ENCODE measurements at places on chromosomes 5 and 9.

- H3K4me1 ChIP-seq = no peaks in the 10 kb centered on the region
- no peak overlapping the region for H3K27ac ChIP-seq
- peaks cover 26% of the 10 kb centered on the region for H3K27me3 ChIP-seq
- H3K36me3 ChIP-seq = no peaks in the 10 kb centered on the region
Observed at GRCh38 chr5:1436036-1436435, 9.2 kb downstream of the SLC6A3 start.

- H3K27ac ChIP-seq = no peak overlapping the region
- no peak overlapping the region for H3K4me3 ChIP-seq
- no peak for DNase-seq
- peaks cover 7% of the 10 kb centered on the region for H3K36me3 ChIP-seq
- no peaks in the 10 kb centered on the region for H3K27me3 ChIP-seq
Observed at GRCh38 chr9:137504432-137504777, 45.3 kb upstream of the NSMF start.

DNA sequence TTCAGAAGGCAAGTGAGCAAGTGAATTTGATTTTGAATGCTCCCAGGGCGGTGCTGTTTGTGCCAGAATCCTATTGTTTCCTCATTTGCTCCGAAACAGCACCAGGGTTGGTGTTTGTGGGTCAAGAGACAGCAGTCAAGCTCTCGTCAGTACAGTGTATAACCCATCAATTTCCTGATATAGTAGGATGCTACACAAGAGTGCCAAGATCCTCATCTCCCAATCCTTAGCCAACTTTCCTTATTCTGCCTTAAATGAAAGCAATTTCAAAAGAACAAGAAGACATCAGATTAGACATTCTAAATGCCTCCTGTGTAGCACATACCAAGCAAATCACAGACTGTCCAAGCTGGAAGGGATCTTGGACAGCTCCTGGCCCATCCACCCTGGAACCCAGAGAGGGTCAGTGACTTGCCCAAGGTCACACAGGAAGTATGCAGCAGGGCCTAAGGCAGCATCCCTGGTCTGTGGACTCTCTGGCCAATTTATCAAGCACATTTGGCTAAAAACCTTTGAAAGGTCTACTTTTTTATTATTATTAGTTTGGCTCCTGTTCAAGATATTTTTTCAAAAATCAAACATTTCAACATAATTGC is 4.5 kb downstream of the WHRN start:
- H3K27me3 ChIP-seq = no peaks in the 10 kb centered on the region
- H3K36me3 ChIP-seq = no peaks in the 10 kb centered on the region
- no peak overlapping the region for H3K27ac ChIP-seq
- DNase-seq = no peak
- H3K4me1 ChIP-seq = peaks cover 51% of the 10 kb centered on the region
- no peak overlapping the region for H3K4me3 ChIP-seq

DNA sequence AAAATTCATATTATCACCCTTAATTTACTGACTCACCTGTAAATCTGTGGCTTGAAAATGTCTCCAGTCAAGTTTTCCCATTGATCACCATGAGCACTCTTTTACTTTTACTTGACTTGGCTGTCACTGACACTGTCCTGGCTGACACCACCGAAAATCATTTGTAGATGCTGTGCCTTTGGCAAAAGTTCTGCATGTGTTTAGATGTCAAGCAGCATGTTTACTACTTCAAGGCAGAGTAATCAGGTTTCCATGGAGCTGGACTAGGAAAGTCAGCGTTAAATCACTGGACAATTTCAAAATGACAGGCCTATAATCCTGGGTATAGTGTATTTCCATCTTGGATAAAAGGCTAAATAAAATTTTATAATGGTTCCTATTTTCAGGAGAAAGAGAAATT is 1530.6 kb upstream of the CDH6 start:
- no peak overlapping the region for H3K4me3 ChIP-seq
- no peaks in the 10 kb centered on the region for H3K4me1 ChIP-seq

GRCh38 chr9:104915753-104916152 is 12.2 kb downstream of the ABCA1 start:
- no peak overlapping the region for H3K4me3 ChIP-seq
- no peak overlapping the region for H3K27ac ChIP-seq
- no peak for DNase-seq
- peaks cover 74% of the 10 kb centered on the region for H3K4me1 ChIP-seq

Measured in activated B cell treated with CpG ODN at 0.5 μM for 24 hours (primary cell).